Dermis microvascular lymphatic vessel endothelial cell (primary cell): ENCODE measurements at places on chromosomes 1 and 21. TPM values are rescaled to one million over a fixed set of nuclear protein-coding genes. Genes with fewer than 3 reads are reported as not detected.
A peak's percentile ranks its signal among the peaks of the same experiment; 100 is the strongest.

Gene OR2W3
- total RNA-seq = not detected in 2 replicates

Gene APOBEC4
- not detected in 2 replicates for total RNA-seq

Gene MX2
- 0.39 and 0.51 TPM in 2 replicates for total RNA-seq

DNA sequence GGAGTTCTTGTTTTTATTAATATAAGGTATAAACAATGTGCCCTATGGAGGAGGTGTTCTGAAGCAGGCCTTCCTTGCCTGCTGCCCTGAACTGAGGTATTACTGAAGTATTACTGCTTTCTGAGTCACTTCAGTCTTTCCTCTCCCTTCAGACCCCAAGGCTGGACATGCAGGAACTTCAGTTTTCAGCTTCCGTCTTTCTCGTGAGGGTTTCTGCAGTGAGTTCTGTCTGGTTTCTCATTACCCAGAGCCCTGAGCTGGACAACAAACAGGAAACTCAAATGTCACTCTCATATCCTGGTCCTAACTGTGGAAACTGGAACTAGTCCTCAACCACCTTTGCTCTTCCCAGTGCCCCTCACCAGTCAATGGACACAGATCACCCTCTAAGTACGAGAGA lies 46.8 kb downstream of the ELAVL4 start:
- no peak for DNase-seq

DNA sequence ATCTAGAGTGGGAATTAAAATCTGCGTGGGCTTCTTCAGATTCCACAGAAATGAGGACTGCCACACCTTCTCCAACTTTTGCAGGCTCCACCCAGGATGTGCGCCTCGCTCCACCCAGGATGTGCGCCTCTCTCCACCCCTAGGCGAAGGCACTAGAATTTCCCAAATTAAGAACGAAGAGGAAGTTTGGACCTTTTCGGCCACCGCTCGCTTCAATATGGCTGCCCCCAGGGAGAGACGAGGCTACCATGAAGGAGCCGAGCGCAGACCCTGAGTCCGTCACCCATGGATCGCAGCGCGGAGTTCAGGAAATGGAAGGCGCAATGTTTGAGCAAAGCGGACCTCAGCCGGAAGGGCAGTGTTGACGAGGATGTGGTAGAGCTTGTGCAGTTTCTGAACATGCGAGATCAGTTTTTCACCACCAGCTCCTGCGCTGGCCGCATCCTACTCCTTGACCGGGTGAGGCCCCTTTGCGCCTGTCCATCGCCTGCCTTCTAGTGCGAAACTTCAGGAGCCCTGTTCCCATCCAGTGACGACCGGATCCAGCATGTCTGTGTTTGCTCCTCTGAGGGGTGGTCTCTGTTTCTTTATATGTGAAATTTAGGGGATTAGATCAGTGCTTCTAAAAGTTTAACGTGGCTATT lies at the start of the genes CRYZ and TYW3:
Gene CRYZ (minus strand): TSS at position 91 of the 644 bp plus-strand sequence. CDS start 8,229 bp downstream, outside the sequence.
Gene TYW3 (plus strand): TSS at position 193 of the 644 bp plus-strand sequence. CDS start 93 bp downstream, at position 286.
- DNase-seq = peak; percentile 77
